ENCODE measurements at places on chromosomes 2 and 18.

- DNase-seq, result no peak
These were observed 59.9 kb upstream of the LRPPRC start for GRCh38 chr2:44055664-44056063.

DNA sequence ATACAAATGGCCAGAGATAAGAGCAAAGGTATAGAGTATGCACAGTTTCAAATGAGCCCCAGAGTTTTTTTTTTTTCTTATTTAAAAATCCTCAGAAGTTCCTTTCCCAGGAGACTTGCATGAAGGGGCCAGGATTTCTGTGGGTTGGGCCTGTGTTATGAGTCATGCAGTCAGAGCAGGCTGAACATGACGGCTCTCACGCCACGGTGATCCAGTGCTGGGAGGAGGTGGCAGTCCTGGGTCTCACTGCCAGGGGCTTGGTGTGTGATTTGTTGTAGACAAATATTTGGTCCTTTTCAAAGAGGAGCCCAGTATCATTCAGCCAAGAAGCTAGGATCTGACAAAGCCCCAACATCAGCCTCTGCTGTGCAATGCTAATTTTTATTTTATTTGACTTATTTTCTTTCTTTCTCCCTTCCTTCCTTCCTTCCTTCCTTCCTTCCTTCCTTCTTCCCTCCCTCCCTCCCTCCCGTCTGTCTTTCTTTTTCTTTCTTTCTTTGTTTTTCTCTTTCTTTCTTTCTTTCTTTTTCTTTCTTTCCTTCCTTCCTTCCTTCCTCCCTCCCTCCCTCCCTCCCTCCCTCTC lies 10.4 kb upstream of the KCNE4 start:
- DNase-seq, result no peak

DNA sequence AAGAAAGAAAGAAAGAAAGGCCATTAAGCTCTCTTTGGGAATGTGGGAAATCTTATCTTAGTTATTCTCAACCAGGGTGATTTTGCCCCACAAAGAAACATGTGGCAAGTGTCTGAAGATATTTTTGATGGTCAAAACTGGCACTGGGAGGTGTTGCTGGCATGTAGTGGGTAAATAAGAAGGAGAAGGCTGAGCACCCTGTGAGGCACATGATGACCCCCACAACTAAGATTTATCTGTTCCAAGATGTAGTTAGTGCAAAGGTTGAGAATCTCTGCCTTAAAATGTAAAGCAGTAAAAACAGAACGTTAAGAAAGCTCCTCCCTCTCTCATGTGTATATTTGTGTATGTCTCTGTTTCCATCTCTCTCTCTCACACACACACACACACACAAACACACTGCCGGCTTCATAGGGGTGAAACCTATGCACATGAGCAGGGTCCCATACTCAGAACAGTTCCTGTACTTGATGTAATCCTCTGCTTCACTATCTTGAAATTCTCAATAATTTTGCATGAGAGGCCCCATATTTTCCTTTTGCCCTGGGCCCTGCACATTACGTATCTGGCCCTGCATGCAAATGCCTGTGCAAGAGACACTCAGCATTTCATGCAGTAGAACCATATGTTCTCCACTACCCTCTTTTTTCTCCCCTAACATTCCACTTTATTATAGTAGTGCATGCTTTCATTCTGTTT lies 94.3 kb downstream of the MREG start:
- no peak for DNase-seq

DNA sequence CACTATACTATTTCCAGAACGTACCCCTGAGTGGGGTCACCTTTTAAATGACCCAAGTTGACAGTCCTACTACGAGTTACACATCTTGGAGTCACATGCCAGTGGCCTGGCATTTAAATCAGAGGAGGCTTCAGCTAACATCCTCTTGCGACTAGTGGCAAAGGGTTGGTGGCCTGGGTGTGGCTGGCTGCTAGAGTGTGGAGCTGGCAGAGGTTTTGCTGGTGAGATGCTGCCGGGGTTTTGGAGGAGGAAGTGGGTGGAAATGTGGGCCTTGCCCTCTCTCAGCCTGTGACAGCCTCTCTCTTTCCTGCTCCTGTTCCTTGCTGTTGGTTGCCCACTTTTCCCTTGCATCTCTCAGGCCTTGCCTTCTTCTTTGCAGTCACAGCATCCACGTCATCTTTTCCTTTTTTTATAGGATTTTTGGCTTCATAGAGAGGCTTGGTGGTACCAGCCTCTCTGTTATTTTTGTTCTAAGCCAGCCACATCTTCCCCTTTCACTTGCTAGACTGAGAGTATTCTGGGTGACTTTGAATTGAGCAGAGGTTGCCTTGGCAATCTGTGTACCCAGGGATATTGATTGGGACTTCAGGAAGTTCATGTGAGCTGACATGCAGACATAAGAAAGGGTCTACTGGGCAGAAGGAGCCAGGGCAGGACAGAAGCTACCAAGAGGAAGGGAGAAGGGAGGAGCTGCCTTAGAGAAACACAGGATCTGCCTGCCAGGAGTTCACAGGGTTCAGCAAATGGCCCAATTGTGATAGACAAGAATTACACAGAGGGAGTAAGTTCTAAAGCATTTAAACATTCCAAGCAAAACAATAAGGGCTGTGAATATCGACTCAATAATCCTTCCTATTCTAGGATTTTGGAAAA lies 55.4 kb downstream of the CDC42EP3 start:
- no peak for DNase-seq

- DNase-seq, result no peak
These were observed 313.9 kb downstream of the CELF4 start for GRCh38 chr18:37251679-37252078.

GRCh38 chr18:36196238-36196995 lies 9.1 kb downstream of the MOCOS start:
- no peak for DNase-seq

GRCh38 chr2:191243154-191243553 lies 2.0 kb upstream of the MYO1B start:
- DNase-seq, result no peak

DNA sequence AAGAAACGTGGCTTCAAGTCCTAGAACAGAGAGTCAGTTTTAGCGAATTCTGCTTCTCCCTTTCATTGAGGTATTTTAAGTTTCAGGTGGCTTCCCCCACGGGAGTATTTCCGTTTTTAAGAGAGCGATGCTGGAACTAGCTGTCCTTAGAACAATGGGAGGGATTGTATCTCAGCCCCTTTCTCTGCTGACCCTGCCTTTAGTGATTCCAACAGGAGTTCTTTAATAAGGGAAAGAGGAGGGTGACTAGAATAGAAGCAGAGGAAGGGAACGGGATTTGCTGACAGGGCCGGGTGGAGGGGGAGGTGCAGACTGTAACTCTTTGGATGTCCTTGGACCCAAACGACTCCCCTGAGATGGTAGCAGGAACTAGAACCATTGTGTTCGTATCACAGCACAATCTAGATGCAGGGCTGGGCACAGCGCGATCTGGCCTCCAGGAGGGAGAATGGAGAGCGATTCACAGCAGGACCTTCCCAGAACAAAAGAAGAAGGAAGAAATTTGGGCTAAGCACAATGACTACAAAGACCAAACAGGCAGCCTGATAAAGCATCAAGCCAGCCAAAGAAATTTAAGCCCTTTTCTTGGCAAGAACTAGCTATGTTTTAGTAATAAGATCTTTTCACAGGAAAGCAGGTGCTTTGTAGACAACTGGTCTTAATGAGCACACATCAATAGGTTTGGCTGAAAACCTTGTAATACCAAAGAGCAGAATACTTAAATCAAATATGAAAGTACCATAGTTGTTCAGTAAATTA lies 15.8 kb upstream of the RTTN start:
- DNase-seq, result no peak

DNA sequence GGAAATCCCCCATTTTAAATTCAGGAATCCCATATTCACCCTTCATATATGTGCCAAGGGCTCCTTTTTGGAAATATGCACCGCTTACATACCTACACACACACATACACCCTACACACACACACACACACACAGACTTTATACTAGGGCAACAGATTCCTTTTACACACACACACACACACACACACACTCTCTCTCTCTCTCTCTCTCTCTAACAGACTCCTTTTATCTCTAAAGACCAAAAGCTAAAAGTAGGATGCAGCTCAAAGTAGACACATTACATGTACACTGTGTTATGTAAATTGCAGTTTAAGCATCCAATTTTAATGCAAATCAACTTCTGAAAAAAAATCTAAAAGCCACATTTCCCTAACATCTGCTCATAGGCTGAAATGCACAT lies 130.9 kb upstream of the CAPN13 start:
- DNase-seq, result no peak

DNA sequence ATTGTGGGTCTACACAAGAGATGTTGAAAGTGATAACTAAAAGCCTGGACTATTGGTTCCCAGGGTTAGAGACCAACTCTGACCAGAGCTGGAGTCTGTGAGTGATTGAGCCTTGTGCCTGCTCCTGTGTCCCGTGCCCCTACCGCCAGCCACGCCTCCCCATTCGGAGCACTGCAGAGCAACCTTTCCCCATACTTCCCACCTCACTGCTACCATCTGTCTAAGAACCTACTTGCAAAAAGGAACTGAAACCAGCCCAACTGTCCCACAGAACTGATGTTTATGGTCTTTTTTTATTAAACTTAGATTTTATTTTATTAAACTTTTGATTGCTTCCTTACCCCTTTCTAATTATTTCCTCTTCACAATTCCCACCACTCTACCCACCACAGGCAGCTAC lies 300.3 kb upstream of the MGAT5 start:
- DNase-seq, result no peak

- no peak for DNase-seq
These were observed 83.7 kb upstream of the ZNF516 start for GRCh38 chr18:76578571-76579300.
